GM10248 (cell line): ENCODE measurements at places on chromosomes 1 and 21.
A peak's percentile ranks its signal among the peaks of the same experiment; 100 is the strongest.

DNA sequence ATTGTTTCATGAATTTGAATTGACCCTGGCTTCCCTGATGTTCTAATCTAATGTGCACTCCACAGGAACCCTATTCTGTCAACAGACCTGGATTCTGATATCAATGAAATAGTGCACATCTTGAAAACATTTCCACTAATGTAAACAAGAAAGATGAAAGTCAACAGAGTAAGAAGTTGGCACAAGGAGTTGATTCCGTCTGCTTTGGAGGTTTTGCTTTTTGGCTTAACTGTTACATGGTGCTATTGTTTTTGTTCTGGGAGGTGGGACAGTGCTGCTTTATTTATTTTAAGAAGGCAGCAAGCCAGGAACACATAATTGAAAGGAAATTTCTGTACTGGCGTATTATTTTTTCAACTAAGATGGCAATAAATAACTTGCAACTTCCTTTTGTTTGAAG, 73.3 kb downstream of the LEPR start:
- DNase-seq: no peak

- no peak for DNase-seq
These were observed 259.5 kb upstream of the CHRM3 start for GRCh38 chr1:239126884-239127283.

- no peak for DNase-seq
These were observed 150.3 kb downstream of the DMRTA2 start for GRCh38 chr1:50272912-50273311.

DNA sequence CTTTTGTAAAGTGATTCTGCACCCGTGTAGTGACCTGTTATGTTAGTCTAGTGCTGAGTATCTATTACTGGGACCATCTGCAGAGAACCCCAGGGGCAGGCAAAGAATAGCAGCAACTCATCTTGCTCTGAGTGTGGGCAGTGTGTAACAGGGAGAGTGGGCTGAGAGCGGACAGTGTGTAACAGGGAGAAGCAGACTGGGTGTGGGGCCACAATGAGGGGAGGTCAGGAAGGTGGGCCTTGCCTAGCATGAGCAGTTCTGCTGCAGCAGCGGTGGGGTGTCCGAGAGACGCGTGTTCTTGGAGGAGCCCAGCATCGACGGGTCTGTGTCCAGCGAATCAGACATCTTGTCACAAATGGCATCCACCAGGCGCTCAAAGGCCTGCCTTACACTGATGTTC, 41.2 kb upstream of the NRDC start:
- DNase-seq: no peak

DNA sequence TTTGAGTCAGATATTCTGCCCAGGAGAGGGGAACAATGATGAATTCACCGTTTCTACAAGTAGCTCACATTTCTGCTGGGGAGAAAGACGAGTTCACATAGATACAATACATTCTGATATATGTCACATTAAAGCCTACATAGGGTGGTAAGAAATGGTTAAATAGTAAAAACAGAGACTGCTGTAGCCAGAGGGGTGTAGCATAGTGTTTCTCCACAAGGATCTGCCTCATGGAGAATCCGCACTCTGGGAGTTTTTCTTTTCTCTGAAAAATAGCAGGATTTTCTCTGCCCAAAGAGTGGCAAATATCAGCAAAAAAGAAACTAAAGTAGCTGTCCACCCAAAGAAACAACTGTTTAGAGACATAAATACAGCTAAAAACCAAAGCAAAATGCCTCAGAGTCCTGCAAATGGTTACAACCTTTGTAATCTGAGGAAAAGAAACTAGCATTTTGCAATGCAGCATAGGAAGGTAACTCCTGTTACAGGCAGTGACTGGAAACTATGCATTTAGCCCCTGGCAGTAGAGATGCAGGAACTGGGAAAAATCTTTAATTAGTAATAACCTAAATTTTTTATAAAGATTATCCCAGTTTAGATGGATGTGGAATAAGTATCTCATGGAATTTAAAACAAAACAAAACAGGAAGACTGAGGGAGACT, 1126.7 kb upstream of the ADGRL2 start:
- no peak for DNase-seq

- DNase-seq: no peak
These were observed 2.9 kb upstream of the BSND start for GRCh38 chr1:54995835-54996234.

GRCh38 chr1:28508435-28508754, 2.6 kb downstream of the RCC1 start:
- DNase-seq: no peak

DNA sequence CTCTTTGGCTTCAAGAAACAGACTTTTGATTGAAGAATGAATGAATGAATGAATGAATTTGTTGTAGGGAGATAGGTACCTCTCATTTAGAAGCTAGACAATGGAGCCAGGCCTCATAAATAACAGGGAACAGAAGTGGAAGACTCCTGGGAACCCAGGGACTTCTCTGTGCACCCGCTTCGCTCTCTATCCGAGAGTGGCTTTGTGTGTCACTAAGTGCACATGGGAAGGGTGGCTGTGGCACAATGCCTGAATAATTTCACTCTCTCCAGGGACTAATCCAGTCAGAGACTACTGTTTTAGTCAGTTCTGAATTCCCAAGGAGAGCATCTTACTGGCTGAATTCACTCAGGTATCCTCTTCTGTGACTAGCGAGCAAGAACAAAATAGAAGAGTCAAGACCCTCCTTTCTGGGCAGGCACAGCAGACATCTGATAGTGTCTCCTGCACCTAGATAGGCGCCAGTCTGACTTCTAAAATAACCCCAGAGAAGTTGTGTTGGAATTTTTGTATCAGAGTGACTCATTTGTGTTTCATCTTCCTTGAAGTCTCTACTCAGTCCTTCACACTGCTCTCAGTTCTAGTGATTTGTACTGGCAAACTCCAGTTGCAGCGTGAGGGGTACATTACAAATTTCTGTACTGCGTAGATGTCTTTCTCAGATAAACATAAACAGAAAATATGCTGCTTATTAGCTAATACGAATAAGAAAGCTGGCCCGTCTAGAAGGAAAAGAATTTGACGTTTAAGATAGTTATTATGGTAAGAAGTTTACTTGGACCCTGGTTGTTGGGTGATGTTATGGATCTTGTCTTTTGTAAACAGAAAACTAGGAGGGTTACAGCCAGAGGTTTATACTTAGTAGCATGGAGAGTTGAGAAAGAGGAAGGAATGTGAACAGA, 34.0 kb downstream of the BACH1 start:
- no peak for DNase-seq

GRCh38 chr1:52632732-52633290, at the start of gene SHISAL2A:
TSS of gene SHISAL2A (plus strand) at chr1:52633168. CDS start at chr1:52633494, 326 bp downstream.
- DNase-seq: peak; percentile 55

- no peak for DNase-seq
These were observed 12.1 kb upstream of the PDC start for GRCh38 chr1:186473047-186473446.

DNA sequence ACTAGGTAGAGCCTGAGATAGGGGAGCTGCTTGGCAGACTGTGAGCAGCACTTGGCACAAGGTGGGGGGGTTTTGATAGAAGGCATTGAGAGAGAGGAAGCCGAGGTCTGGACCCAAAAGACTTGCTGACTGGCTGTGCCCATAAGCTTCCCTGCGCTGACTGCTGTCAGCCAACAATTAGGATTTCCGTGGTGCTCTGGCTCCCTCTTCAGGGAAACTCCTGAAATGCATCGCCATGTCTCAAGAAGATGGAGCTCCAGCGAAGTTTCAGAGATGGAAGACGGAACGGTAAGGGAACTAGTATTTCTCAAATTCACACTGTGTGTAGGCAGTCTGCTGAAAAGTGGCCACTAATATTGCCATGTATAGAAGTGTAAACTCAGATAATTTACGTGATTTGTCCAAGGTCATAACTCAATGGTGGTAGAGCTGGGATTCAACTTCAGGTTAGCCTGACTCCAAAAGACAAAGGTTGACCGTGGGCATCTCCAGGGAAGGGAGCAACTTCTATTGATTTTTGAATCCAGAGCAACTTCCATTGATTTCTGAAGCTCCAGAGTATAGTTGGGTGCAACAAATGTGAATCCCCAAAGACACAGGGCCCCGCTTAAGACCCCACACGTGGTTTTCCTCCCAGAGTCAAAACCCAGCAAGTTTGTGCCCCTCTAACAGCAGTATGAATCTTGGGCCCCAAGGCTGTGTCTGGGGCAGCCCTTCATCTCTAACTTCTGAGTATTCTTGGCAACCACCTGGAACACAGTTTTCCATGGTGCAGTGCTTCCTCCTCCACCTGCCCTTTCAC, 44.5 kb upstream of the CRNN start:
- peak; percentile 62 for DNase-seq

- no peak for DNase-seq
These were observed 4.0 kb upstream of the LCE1A start for GRCh38 chr1:152823294-152823693.

- no peak for DNase-seq
These were observed 57.9 kb upstream of the PRKACB start for GRCh38 chr1:84086189-84086588.

- peak; percentile 83 for DNase-seq
These were observed 72.6 kb upstream of the TARDBP start for GRCh38 chr1:10939654-10940450.

GRCh38 chr1:53526451-53527101, 67.4 kb downstream of the DMRTB1 start:
- DNase-seq: no peak

DNA sequence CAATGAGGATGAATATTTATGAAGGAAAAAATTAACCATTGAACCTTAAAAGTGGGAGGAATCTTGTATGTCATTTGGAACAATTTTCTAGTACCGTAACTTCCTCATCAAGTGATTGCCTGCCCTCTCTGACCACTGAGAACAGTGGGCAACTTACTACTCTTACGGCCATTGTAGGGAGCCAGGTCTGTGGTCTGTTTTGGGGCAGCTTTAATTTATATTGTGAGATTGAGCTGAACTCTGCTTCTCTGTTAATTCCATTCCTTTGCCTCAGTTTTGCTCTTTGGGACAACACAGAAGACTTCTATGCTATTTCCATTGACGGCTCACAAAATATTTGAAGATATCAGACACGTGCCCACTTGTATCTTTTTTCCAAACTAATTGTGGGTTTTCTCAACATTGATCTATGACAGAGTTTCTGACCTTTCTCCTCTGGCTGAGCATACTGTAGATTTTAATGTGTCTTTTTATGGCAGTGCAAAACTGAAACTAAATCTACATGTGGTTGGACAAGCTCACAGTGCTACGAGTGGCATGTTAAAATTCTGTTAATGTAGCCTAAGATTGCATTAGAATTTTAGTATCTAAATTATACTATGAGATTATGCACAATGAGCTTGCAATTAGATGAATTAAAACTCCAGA, 27.8 kb upstream of the ZNF281 start:
- DNase-seq: peak; percentile 32

DNA sequence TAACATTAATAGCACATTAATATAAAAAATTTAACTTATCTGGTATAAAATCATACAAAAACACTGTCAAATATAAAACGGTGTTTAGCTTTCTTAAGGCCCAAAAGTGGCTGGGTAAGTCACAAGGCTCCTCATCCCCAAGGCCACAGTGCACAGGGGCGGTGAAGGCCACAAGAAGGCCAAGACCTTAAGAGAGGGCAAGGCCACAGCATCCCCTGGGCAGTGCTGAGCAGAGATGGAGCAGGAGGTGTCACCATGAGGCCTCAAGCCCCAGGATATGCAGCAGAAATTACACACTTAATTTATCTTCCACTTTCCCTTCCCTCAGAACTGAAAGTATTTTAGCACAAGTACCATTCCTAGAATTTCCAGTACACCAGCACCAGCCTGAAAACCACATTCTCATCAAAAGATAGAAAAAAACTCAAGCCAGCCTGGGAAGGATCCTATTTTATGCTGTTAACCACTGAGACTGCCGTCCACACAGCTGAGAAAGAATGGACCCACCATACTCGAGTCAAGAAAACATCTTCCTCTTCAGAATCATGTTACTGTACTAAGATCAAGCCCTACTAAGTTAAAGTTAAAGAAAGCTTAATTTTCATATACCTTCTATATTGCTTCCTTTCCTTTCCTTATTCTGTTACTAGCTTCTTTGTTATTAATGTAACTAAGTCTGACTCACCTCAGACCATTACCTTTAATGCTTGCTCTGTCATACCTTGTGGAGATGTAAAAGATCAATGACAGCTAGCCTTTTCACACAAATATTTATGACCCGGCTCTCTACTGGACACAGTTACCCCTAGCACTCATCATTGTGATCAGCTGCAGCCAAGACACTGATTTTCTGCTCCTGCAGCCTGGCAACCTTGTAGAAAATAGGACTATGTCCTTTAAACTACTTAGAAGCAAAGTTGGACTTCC, 26.4 kb upstream of the FMO1 start:
- no peak for DNase-seq

GRCh38 chr1:150979092-150980056, 2.7 kb upstream of the ANXA9 start:
- DNase-seq: peak; percentile 90

GRCh38 chr1:229479660-229480399, 28.3 kb downstream of the NUP133 start:
- peak; percentile 62 for DNase-seq

GRCh38 chr1:226181996-226182714, 4.4 kb downstream of the ACBD3 start:
- DNase-seq: peak; percentile 30

GRCh38 chr1:46735708-46736324, 16.9 kb upstream of the EFCAB14 start:
- DNase-seq: peak; percentile 37

DNA sequence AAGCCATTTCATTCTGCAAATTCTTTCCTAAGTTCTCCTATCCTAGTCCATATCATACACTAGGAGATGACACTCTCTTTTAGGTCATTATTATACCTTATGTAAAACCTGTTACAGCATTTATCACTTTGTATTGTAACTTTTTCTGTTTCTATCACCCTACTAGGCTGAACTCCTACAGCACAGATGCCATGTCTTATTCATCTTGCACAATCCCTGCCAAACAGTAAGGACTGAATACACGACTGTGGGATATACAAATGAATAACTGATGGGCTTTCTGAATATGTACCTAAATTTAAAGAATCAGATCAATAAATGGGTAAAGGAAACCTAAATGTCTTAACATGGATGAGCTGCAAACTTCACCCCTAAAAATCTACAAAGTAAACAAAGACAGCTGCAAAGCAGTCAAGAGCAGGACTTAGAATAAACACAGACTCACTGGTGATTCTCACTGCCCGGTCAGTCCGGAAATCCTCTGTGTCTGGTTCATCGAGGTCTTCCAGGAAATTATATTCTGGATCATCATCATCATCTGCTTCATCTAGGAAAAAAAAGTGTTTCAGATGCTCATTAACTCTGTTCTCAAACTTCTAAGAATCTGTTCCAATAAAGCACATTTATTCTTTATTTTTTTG, 62.3 kb downstream of the GON4L start:
- DNase-seq: no peak

GRCh38 chr1:38175121-38175520, 128.5 kb upstream of the POU3F1 start:
- no peak for DNase-seq
